RCC 7860 (cell line): ENCODE measurements at places on chromosomes 4 and X.

DNA sequence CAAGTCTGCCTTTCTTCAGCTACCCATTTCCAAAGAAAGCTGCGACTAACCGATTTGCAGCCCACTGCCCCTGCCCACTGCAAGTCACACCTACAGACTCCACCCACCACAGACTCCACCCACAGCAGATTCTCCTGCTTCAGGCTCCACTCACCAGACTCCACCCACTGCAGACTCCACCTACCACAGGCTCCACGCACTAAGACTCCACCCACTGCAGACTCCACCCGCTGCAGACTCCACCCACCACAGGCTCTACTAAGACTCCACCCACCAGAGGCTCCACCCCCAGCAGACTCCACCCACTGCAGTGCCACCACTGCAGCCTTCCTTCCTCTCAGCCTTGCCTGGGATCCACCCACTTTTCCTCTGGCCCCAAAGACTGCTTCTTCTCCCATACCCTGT, 41.3 kb downstream of the ABLIM2 start:
- DNase-seq: no peak

- DNase-seq: peak; percentile 23
Measured at GRCh38 chr4:168509786-168510185, 12.9 kb downstream of the PALLD start.

DNA sequence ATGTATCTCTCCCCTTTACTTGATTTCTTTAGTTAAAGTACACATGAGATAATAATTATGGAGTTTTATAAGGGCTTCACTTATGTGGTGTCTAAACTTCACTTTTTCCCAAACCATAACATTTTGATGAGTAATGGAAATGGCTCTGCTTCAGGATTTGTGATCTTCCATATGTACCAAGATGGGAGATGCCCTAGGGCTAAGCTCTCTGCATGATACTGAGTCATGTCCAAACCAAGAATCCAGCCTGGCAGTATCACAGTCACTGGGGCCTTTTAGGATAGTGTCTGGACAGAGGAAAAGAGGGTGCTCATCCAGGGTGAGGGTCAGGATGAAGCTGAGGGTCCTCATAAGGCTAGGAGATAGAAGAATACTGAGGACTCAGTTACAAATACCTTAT, 47.9 kb upstream of the PAGE3 start:
- DNase-seq: no peak

DNA sequence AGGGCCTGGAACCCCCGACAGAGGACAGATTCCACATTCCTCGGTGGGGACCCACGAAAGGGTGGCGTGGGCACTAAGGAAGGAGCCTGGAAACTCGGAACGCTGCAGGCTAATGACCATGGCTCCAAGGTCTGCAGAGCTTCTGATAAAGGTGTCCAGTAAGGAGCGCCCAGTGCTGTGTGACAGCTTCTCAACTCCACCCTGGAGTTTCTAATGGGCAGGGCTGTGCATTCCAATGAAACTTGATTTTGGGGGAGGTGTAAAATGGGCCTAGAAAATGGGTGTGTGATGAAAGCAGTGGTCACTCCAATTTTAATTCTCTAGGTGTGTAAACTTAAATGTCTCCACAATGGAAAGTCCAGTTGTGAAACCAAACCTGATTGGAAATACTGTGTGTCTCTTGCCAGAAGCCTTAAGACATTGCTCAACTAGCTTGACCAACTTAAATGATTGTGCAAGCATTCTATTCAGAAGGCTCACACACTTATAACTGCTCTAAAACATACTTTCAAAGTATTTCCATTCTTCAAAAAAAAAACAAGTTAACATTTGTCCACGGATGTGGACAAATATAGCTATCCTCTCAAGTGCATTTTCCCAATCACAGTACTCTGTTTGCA, 52.1 kb downstream of the XAGE2 start:
- no peak for DNase-seq

DNA sequence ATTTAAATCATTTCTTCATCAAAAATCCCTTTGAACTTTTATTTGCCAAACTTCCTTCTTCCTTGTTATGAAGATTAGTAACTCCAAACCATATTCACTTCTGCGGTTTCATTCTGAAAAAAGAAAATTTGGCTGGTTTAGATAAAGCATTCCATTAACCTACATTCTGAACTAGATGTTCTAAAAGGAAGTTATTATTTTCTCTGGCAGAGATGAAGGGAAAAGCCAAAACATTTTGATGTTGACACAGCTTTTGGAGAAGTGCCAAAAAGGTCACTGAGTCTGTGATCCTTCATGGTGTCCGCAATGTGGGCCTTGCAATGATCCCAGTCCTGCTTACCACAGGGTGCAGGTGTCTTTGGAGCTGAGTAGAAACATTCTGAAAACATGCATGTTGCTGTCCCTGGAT, 36.0 kb downstream of the CXCL8 start:
- peak; percentile 15 for DNase-seq

- DNase-seq: peak; percentile 26
Measured at GRCh38 chr4:120071192-120071795, 4.6 kb upstream of the MAD2L1 start.

- DNase-seq: no peak
Measured at GRCh38 chr4:1122505-1122904, 9.1 kb upstream of the RNF212 start.

DNA sequence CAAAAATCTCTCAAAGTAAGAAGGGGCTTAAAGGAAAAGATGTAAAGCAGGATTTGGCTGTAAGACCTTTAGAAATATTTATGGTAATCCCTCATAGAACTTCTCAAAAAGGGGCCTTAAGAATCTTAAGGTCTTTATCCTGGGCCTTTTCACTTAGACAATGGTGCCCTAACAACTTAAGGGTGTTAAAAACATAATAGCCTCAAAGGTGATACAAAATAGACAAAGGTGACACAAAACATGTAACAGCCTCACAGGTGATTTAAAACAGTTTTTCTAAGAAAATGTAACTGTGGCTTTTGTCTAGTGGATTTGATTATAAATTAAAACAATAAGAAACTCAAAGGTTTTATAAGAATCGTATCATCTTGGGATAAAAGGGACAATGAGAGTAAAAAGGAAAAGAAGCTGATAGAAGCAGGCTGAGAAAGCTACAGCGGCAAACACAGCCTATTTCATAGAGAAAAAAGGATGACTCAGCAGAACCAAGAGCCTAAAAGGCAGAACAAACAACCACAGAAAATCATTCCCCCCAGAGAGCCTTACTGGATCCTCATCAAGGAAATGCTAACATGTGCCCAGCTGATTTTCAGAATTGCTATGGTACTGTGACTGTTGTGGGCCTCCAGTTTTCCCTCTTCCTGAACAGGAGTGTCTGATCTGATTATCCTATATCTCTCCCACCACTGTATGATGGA, 164.3 kb downstream of the STPG2 start:
- DNase-seq: no peak

DNA sequence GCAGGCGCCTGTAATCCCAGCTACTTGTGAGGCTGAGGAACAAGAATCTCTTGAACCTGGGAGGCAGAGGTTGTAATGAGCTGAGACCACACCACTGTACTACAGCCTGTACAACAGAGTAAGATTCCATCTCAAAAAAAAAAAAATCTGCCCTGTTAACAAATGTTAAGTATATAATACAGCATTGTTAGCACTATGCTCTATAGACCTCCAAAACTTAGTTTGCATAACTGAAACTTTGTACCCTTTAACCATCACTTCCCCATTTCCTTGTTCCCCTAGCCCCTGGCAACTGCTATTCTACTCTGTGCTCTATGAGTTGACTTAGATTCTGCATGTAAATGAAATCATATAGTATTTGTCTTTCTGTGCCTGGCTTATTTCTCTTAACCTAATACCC, 76.7 kb downstream of the TAB3 start:
- DNase-seq: no peak

- DNase-seq: no peak
Measured at GRCh38 chr4:57430726-57431125, 320.5 kb upstream of the IGFBP7 start.

GRCh38 chrX:13370713-13371112, 50.9 kb upstream of the ATXN3L start:
- no peak for DNase-seq

- DNase-seq: peak; percentile 95
Measured at GRCh38 chrX:107571296-107571998, 56.9 kb upstream of the PRPS1 start.

GRCh38 chrX:45768666-45769236, 568.1 kb upstream of the DIPK2B start:
- no peak for DNase-seq

- peak; percentile 46 for DNase-seq
Measured at GRCh38 chrX:40109288-40110008, 11.7 kb upstream of the BCOR start.

GRCh38 chrX:78658845-78659744, at the start of gene RTL3:
Gene RTL3, minus strand, starts transcription at chrX:78659328. Its CDS starts 908 bp downstream, at chrX:78658420.
- peak; percentile 66 for DNase-seq

- DNase-seq: no peak
Measured at GRCh38 chr4:147480891-147481576, at the start of gene EDNRA. Gene EDNRA, plus strand, starts transcription at chr4:147481097. Its CDS starts 4,585 bp downstream, at chr4:147485682.

DNA sequence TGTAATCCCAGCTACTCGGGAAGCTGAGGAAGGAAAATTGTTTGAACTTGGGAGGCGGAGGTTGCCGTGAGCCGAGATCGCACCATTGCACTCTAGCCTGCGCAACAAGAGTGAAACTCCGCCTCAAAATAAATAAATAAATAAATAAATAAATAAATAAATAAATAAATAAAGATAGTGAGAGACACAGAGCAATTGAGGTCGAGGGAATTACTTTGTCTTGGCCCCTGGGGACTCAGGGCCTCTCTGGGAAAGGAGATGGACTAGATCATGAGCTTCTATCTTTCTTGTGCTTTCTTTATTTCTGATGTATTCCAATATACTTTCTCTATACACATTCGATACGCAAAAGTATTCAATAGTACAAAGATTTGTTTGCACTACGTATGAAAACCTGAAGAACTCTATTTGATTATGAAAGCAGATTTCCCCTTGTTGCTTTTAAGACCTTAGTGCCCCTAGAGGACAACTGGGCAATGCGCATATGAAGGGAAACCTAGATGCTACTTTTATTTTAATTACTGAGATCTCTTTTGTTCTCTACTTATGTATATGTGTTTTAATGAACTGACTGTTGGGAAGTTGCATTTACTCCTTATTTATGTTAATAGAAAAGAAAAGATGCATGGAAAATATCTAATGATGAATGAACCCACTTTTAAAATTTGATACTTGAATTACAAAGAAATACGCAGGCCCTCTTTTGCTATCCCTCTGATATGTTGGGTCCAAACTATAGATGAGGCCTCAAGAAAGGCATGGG, 12.8 kb upstream of the ELOVL6 start:
- DNase-seq: peak; percentile 41

DNA sequence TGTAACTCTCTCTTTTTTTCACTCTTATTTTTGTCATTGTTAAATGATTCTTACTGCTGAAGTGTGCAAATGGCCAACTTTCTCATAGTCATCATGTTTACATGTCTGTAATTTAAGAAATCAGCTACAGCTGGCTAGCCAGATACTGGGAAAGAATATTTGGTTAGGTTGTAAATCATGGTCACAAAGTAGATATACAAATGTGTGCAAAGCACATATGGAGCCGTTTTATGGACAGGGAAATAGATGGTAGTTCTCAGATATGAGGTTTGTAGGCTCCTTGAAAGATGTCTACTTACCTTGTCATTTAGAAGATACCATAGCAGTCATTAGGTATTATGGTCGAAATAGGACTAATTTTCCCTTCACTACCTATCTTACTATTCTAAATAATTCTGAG, 430.4 kb downstream of the ADGRL3 start:
- no peak for DNase-seq

DNA sequence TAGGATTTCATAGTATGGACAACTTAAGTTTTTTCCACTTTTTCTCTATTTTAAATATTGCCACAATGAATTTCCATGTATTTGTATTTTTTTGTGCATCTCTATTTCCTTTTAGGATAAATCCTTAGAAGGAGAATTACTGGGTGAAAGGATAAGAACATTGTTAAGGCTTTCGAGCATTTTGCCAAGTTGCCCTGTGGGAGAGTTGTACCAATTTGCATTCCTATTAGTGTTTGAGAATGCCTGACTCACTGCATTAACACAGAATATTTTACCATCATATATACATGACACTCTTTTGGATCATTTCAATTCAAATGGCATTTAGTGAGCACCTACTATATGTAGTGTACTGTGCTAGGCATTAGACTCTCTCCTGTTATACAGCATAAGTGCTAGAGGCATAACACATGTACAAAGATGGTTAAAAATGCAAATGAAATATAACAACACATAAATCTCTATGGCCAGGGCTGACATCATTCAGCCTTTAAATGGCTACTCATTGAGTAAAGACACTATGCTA, 57.0 kb downstream of the PLAC1 start:
- no peak for DNase-seq

DNA sequence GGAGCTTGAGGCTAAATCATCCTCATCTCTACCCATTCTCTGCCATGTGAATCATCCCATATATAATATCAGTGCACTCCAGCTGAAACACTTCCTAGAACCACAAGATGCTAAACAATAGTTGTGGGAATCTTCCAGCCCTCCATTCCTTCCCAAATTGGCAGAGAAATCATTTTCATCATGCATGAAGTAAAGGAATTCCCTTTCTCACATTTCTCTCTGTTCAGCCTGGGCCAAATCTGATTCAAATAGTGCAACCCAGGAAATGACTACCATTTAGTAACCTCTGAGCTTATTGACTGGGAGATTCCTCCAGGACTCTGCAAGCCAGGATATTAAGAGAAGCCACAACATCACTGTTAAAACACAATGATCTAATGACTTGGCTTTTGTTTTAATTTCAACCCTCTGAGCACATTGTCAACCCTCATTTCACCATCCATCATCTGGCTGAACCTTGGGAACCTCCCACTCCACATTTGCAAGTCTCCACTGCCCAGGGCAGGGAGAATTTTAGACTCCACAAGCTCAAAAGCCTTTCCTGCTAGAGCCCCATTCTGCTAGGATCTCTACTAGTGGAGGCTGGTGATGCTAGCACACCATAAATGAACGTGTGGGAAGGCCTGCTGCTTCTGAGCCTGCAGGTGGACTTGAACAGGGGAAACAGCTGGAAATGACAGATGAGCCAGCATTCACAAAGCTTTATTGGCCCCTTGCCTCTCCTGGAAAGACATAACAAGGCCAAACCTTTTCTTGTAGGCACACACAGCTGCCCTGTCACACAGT, 133.9 kb downstream of the TET2 start:
- DNase-seq: peak; percentile 25

DNA sequence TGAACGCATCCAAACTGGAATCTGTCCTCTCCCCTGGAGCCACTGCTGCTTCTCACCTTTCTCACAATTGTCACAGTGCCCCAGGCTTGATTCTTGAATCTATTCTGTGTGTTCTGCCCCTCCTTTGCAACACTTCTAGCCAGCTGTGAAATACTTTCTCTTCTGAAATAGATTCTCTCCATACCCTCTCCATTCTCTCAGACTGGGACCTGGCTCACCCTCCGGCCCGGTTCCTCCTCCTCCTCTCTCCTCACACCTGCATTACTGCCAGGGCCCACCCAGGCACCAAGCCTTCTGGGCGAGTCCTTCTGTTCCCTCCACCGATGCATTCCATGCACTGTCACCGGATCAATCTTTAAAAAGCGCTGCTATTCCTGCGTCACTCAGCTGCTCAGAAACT, 336.1 kb downstream of the UNC5C start:
- no peak for DNase-seq

- DNase-seq: no peak
Measured at GRCh38 chr4:80259012-80259411, 7.5 kb upstream of the FGF5 start.

GRCh38 chrX:47180346-47180745, 13.3 kb upstream of the UBA1 start:
- no peak for DNase-seq
